Thymus (tissue), 14 donors: ENCODE measurements at places on chromosomes 4 and X.

- DNase-seq, result no peak
Observed at GRCh38 chr4:184641022-184641421, 8.2 kb downstream of the CASP3 start.

DNA sequence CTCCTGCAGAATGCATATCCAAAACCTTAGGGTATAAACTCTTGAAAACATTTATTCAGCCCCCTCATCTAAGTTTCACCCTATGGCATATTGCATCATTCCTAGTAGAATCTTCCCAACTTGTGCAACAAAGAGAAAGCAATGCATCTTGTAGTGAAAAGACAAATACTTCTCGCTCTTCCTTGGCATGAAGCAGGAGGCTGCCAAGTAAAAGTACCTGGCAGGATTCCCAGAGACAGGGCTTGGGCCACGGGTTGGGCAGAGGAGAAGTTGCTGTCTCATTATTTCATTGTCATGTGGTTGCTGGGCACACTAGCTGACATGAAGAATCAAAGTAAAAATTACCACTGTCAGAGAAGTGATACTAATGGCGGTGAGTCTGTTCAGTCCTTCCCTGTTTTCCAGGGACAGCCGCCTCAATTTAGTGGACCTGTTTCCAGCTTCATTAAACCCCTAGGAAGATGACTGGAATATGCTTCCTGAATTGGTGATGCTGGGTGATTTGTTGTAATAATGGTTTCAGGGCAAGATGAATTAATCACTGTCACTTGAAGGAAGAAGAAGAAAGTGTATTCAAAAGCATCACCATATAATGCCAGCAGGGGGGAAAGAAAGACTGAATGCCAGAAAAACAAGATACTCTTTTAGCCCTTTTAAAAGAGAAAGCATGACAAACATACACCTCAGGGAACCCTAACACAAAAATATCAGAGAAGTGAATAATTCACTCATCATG lies 380.5 kb upstream of the IGFBP7 start:
- no peak for DNase-seq

DNA sequence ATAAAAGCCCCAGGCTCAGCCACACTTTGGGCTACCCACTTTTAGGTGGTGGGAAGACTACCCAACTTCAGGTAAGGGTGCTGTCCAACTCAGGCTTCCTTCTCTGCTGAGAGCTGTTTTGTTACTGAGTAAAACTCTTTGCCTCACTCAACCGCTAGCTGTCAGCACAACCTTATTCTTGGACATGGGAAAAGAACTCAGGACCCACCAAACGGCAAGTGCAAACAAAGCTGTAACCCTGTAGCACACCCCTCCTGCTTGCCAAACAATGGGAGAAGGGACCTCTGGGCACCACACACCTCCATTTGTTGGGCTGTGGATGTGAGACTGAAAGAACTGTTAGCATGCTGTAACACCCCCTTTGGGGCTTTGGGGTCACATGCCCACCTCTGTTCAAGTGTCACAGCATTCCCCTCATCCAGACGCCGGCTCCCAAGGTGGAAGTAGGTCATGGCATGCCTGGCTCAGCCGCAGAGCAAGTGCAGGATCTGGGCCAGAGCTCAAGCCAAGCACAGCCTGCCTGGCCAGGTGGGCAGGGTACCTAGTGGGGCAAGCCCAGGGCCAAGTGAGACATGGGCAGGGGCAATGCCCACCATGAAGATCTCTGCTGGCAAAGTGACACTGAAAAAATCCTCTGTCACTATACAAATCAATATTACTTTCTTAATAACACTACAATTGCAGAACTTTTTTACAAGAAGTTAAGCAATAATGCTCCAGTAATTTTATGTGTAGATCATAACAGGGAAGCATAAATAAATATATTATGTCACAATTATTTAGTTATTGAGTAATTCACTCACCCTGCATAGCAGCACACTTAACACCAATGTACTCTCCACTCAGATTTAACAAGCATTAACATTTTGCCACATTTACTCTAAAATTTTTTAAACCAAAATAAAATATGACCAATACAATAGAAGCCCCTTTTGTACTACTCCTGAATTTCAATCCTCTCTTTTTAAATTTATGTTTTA lies 107.2 kb downstream of the TBCK start:
- no peak for DNase-seq

- no peak for DNase-seq
Observed at GRCh38 chrX:69759921-69760625, 144.2 kb downstream of the EDA start.

DNA sequence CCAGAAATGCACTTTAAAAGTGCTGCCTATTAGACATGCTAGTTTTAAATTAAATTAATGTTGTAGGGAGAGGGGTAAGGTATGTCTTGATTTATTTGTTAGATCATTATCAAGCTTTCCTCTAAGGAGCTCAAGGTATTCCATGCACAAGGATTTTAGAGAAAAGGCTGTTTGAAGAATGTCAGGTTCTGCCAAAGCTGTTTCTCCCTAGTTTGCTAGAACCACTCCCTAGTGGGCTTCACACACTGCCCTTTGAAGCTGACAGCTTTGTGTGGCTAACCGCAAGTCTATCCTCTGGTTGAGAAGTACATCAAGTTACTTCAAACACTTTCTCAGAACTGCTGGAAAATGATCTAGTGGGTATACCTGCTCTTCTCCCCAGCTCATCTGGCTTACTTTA lies 32.3 kb downstream of the RASL11B start:
- peak; percentile 38 for DNase-seq

- DNase-seq, result no peak
Observed at GRCh38 chr4:182257016-182257415, 13.8 kb downstream of the TENM3 start.
